LNCaP clone FGC (cell line): ENCODE measurements at places on chromosomes 1 and 21.

- no peak for DNase-seq
Measured at GRCh38 chr1:178933709-178934490, 63.0 kb upstream of the ANGPTL1 start.

- DNase-seq: no peak
Measured at GRCh38 chr1:177181280-177181630, 10.5 kb downstream of the BRINP2 start.

- no peak for DNase-seq
Measured at GRCh38 chr1:87180682-87181081, 148.0 kb upstream of the LMO4 start.

DNA sequence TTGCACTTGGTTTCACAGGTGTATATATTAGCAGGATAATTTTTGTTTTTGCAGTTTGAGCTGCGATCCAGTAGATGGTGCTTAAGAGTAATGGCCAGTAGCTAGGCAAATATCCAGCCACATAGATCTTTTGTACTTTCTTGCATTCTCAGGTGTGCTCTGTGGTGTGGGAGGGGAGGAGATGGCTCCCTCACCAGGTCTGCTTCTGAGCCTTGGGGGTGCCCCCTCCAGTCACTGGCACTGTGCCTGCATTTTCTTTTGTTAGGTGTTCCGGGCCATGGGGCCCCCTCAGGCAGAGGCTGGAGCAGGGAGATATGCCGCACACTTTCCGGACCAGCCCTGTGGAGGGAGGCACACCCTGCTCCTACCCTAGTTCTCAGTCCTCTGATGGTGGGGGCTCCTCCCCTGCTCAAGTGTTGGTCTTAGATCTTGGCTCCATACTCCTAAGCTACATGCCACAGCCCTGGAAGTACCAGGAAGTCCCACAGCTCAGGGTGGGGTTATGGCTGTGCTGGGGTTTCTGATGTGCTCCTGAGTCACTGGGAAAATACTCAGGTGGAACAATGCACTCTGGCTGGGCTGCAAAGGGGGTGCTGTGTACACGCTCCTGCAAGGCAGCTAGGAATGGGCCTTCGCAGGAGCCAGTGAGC, 197.6 kb upstream of the DMRTA2 start:
- DNase-seq: peak; percentile 33

DNA sequence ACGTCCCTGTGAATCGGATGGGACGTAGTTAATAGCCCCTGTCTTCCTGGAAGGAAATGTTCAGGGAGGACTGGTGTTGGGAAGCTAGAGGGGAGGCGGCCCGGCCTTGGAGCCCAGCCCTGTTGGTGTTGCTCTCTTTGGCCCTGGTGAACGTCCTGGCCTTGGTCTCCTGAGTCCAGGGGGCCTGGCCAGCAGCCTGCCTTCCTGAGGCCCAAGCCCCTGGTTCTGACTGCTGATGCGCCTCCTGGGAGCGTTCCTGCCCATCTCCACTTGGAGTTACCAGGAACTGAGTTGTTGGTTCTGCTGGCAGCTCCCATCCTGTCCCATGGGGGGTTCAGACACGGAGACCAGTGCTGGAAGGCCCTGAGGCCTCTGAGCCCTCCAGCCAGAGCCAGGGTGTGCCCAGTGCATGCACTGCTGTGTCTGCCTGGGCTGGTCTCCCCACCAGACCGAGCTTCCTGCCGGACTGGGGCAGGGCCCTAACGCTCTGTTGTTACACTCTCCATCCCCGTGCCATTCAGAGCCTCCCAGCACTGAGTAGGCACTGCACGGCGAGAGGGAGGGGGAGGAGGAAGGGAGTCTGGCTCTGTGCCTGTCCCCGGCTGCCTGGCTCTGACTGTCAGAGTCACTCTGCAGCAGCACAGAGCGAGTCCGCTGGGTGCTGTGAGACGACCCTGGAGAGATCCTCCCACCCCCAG, 382.5 kb upstream of the VAMP3 start:
- no peak for DNase-seq

DNA sequence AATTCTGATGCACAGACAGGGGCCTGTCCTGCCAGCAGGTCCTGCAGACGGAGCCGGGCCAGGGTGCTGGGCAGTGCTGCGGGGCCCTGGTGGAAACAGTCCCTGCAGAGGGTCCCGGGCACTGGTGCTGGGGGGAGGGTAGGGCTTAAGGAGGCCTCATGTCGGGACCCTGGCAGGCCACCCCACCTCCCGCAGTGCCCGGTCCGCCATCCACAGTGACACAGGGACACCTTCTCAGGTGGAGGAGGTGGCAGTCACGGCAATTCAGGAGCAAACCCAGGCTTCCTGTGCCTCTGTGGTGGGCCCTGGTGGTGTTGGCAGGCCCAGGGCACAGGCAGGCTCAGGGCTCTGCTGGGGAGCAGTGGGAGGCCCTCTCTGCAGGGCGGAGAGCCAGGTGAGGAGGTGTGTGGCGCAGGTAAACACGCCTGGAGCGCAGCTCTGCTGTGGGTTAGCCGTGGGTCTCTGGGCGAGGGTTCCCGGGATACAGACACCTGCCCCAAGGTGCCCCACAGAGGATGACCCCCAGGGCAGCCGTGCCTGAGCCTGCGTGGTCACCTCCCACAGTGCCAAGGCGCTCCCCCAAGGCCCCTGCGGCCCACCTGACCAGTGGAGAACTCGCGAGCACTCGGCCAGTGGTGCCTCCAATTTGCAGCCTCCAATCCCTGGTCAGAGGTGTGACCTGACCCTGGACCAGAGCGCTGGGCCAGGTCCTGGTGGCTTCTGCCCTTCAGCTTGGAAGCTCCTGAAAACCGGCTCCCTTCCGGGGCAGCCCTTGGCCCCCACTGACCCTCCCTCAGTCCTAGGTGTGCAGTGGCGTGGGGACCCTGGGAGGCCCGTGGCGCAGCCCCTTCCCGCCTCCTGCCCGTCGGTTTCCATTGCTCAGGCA, 19.2 kb downstream of the COL18A1 start:
- DNase-seq: no peak

- no peak for DNase-seq
Measured at GRCh38 chr1:18633422-18634155, 2.9 kb downstream of the PAX7 start.

GRCh38 chr21:33412832-33413519, 9.8 kb downstream of the IFNGR2 start:
- no peak for DNase-seq

DNA sequence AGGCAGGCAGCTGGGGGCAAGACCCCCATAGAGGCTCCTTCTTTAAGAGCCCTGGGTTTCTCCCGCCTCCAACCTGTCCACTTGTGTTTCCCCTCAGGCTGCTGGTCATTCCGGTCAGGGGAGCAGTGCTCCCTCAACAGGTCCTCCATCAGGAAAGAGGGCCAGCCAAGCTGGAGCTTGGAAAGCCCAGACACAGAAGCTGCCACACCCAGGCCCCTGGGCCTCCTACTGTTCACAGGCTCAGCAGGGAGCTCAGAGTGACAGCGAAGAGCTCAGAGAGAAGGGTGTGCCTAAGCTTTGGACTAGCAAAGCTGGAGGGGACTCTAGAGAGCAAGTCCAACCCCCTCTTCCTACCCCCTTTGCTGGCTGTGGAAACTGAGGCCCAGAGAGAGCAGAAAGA, 10.3 kb upstream of the CDCP2 start:
- DNase-seq: no peak

DNA sequence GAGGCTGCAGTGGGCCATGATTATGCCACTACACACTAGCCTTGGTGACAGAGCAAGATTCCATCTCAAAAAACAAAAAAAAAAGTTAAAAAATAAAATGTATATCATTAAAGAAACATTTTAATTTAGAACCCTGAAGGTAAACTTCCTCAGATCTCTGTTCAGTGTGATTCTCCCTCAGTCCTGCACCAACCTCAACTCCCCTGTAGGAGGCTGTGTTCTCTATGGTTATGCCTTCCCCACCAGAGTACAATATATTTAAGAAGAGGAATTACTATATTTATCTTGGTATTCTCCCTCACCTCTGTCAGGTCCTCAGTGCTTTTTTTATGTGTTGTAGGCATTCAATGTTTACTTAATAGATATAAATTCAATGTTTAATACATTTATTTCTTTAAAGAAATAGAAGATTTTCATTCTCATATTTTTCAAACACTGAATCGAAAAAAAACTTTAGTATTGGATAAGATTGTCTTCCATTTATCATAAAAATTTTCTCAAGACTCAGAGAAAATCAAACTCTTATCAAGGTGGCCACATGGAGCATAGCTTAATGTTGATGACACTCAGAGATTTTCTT, 4.8 kb upstream of the LRRC8B start:
- no peak for DNase-seq

DNA sequence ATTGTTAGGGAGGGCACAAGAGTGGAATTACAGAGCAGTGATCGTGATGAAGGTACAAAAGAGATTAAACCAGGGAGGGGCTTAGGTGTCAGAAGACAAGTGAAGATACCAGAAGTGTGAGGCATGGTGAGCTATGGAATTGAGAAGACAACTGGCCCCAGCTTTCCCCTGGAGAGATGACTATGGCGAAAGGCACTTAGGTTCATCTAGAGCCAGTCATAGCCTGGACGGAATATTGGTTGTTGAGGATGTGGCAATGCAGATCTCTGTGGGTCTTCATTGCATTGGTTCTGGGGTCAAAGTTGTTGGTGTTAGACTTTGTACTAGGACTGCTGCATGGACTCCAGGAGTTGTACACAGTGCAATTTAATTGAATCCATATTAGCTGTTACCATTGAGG, 115.7 kb downstream of the FASLG start:
- no peak for DNase-seq
